ENCODE measurements at places on chromosomes 16 and 17.

DNA sequence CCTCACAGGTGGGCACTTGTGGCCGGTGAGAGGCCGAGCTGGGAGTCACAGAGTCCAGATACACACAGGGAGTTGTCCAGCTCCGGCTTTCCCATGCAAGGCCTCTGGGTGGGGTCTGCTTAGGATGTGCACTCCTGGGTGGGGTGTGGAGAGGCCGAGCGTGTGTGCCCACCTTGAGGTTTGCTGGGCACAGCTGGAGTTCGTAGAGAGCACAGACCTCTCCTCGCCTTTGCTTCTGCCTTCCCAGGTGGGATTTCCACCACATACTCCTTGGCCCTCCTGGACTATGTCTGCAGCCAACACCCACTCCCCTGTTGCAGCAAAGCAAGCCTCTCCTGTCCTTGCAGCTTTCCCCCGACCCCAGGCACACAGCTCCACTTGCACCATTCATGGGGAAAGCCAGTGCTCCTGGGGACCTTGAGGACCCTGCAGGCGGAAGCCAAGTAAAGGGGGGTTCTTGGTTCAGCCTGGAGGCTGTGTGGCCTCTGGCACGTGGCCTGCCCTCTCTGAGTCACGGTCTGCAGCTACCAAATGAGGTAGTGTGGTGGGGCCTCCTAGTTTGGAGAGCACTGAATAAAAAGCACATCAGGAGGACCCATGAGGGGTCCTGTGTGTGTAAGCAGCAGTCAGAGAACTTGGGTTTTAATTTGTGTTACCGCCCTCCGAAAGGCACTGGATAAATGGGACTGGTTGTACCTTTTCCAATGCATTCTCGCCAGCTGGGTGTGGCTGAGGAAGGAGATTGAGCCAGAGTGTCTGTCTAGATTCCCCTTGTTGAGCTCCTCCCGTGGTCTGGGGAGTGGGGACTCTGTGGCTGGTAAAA is 31.5 kb downstream of the MPRIP start:
- no peak for DNase-seq

GRCh38 chr16:88077328-88078108 is 126.3 kb downstream of the BANP start:
- DNase-seq: no peak

DNA sequence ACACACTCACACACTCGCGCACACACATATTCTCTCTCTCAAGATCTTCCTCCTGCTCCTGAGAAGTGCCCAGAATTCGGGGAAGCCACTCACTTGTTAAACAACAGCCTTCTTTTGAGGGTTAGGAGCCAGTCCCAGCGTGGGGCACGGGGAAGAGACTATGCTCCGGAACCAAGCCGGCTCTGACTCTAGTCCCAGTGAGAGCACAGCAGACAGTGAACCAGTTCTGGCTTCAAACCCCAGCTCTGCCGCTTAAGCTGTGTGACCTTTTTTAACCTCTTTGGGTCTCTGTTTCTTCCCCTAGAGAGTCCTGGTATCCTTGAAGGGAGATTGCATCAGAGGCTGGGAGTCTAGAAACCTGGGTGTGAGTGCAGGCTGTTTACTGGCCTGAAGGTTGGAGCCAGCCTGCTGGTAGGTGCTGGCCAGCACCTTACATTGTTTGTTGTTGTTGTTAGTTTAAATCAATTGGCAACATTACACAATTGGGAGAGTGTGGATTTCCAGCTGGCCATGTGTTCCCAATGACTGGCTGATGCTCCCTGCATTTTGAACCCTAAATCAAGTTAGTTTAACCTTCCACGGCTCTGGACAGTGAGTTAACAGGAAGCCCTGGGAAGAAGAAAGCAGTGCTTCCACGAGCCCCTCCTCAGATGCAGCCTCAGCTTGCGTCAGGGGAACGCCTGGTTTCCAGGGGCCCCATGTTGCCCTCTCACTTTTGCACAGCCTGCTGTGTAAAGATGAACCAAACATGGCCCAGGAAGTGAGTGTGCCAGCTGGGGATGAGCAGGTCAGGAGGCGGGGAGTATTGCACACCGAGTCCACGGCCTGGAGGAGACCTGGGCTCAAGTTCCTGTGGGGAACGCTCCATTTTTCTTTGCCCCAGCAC is 71.5 kb downstream of the GAS7 start:
- DNase-seq: peak; percentile 57

GRCh38 chr16:48497129-48497528 is 111.9 kb upstream of the SIAH1 start:
- no peak for DNase-seq

DNA sequence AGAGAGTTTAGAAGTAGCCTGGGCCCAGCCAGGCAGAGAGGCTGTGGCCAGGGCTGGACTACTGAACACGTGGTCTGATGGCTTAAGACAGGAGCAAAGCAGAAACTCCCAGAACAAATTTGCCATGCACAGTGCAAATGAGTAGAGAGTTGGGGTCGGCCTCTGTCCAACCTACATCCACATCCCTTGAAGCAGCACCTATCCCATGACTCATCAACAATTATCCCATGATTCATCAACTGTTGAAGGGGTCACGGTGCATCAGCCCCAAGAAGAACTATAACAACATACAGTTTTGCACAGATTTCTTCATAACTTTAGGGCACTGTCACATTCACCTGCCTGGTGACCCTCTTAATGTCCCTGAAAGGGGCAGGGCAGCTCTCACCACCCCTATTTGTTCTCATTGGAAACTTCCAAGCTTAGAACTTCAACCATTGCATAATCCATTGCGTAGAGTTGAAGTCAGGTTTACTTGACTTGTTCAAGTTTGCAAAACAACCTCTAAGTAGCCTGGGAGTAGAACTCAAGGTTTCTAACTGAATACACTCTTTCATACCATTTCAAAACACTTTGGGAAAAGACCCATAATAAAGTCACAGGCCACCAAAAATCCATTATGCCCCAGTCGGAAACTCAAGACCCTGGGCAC is 235.2 kb upstream of the CDH5 start:
- no peak for DNase-seq

Data from muscle of arm (tissue), 14 donors.